ENCODE measurements at places on chromosomes 2 and 18.

GRCh38 chr18:45755934-45756333, 32.0 kb downstream of the SLC14A1 start:
- no peak for DNase-seq

DNA sequence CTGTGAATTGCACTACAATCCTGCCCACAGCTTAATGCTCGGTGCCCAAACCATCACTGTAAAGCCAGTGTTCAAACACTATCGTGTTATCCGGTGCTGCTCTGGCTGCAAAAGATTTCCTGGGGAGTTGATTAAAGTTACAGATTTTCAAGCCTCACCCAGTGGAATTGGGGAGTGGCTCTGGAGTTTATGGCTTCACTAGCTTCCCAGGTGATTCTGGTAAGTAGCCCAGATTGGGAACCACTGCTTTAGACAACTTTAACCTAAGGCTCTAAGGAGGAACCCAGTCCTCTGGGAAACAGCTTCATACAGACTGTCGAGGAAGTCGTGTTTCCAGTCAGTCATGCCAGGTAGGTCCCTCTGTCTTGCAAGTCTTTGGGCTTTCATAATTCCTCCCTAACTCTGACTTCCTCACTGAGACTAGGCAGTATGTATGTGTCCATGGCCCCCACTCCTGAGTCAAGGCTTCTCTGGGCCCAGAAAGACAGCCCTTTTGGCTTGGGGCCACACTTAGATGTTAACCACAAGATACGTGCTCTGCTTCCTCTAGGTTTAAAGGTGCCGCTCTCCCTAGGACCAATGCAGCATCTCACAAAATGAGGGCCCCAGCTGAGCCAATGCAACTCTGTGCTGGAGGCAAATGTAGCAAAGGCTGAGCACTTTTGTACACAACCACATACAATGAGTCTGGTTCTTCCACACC, 299.7 kb downstream of the PRKCE start:
- no peak for DNase-seq

DNA sequence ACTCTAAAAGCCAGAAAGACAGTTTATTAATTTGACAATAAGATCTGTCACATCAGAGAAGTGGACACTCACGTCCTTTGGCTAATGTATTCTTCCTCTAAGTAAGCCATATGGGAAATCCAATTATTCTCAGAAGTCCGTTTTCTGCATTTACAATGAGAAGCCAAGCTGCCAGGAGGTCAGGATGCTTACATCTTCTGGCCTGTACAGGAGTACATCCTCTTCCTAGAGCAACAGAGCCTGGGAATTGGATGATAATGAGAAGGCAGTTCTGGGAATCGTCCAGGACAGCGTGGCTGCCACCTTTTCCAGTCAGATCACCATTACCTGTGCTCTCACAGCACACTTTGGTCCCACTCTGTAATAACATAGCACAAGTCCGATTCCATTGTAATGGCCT, 5.2 kb downstream of the RAPGEF4 start:
- DNase-seq = no peak

- DNase-seq = no peak
These were observed 332.1 kb upstream of the FAM98A start for GRCh38 chr2:33931164-33931563.

GRCh38 chr2:183222751-183223150, 98.5 kb downstream of the NUP35 start:
- DNase-seq = no peak

- DNase-seq = no peak
These were observed 34.8 kb upstream of the NFATC1 start for GRCh38 chr18:79360933-79361332.

- no peak for DNase-seq
These were observed 160.8 kb downstream of the BCL2 start for GRCh38 chr18:63158676-63159291.

DNA sequence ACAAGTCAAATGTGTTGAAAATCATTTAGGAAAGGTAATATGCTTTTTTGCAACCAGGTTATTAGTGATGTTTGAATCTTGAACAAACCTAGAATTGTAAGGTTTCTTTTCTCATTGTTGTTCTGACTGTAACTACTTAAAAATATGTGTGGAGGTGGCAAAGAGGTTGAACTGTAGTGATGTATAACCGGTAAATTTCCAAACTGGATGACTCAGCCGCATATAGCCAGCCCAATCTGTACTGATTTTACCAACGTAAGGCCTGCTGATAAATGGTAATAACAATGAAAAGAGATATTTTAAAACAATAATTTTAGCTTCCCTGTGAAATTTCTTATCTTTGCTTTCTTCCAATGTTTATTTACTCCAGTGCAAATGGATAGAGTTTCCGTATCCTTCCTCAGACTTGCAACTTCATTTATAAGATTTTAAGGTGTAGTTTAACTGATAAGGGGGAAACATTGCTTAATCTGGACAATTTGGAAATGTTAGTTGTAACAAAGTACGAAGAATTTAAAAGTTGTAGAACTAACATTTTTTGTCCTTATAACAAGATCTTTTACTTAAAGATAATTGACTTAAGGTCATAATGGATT, 1170.4 kb upstream of the ZEB2 start:
- no peak for DNase-seq

- DNase-seq = no peak
These were observed 80.6 kb upstream of the UXS1 start for GRCh38 chr2:106274668-106275067.

DNA sequence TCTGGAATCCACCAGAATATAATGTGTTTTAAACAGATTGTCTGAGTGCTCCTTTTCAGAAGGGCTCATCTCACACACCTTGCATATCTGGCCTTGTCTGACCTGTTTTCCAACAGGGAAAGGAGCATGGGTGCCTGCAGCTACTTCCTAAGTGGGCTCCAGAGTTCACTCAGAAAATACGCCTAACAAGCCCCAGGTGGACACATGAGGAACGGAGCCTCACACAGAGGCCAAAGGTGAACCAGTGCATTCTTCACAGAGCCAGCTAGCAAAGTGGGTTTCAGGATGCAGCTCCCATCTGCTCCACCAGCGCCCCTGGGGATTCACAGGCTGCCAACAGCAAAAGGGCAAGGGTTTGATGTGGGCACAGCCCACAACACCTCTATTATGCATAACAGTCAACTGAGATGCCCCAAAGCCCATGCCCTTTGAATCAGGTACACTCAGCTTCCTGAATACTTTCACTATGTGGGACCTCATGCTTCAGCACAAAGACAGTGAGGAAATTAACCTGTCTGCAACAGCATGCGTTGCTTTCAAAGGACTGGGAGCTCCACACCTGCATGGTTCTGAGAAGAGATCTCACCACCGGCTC, 86.6 kb downstream of the CCBE1 start:
- DNase-seq = no peak

DNA sequence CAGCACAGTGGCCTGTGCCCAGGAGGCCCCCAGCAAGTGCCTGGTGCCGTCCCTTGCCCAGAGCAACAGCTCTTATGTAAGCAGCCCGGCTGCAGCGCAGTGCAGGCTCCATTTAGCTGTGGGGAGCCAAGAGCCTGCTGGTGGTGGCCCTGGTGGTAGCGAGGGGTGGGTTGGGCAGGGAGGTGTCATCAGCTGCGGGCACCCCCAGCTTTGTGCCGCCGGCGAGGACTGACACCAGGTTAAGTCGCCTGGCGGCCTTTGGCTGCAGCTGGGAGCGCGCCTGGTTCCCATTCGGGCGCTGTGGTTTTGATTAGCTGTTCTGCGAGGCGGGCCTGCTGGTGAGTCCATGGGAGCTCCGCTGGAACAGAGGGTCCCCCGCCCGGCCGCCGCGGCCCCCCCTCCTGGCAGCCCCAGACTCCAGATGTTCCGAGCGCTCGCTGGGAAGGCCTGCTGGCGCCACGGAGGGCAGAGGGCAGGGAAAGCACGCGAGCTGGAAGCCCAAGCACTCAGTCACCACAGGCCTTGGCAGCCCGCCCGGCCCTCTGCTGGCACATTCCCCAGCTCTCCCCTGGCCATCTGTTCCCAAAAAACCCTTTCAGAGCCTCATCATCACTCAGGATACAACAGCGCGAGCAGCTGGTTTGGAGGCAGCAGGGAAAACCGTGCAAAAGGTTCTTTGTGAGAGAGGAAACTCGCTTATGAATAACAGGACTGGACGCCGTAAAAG, 18.4 kb downstream of the ATOH8 start:
- no peak for DNase-seq

DNA sequence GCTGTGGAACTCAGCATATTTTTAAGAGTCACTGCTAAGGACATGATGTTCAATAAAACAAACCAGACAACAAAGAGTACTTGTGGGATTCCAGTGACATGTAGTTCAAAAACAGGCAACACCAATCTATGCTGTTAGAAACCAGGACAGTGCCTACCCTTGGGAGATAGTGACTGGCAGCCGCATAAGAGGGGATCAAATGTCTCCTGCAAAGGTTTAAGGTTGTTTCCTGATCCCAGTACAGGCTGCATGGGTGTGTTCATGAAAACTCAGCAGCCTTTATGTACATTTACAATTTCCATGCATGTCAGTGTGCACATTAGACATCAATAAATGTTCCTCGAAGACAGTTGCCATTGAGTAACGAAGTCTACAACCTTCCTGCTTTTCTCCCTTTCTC, 183.8 kb downstream of the PID1 start:
- DNase-seq = no peak

- DNase-seq = no peak
These were observed 2.4 kb upstream of the MAPRE3 start for GRCh38 chr2:26968001-26968400.

DNA sequence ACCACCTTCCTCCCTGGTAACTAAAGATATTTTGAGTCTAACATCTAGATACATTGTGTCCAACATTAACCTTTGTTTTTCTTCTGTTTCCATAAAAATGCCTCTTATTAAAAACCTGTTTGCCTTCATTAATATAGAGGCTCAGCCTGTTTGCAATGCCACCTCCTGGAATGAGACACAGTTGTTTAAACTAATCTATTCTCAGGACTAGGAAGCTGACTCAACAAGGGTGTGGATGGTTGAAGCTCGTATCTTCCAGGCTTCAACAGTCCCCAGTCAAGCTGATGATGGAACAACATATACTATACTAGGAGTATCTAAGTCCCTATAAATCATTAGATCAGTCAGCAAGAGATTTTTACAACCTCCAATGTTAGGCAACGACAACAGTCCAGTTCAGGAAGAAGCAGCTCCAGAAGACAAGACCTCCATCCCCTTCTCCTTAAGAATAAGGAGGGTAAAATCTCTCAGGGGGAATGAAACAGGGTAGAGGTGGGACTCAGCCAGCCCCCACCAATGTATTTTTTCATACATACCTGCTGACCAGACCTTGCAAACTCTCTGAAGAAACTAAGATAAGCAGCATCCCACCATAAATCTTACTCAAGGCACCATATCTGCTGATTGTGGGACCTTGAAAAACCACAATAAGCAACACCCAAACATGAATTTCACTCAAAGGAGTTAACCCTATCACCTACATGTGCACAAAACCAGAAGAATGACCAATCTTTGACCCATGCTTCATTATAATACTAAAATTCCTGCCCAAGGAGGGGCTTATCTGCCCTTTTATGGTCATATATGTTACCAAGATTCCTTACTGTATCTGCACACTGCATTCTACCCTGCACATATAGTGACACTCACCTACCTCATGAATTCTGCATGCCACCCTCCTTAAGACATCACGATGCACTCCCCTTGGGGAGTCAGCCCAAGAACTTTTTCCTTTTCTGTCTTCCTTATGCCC, 21.4 kb downstream of the ZNF24 start:
- no peak for DNase-seq

DNA sequence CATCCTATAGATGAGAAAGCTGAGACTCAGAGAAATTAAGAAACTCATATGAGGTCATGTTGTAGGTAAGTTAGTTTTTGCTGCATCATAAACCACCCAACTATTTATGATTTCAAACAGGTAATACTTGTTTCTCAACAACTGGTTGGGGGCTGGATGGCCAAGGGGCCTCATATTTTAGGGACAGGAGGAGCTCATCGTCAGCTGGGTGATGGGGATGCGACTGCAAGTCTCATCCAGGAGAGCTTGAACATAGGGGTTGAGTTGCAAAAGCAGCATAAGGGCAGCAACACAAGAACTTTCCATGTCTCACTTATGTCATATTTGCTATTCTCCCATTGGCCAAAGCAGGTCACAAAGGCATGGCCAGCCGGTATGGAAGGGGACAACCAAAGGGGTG, 3.6 kb upstream of the RNU2-63P start:
- no peak for DNase-seq

- no peak for DNase-seq
These were observed 67.2 kb upstream of the NABP1 start for GRCh38 chr2:191610756-191611155.

- no peak for DNase-seq
These were observed 20.8 kb downstream of the BAZ2B start for GRCh38 chr2:159595410-159596046.

GRCh38 chr18:23155537-23155936, 20.3 kb downstream of the CABLES1 start:
- no peak for DNase-seq

DNA sequence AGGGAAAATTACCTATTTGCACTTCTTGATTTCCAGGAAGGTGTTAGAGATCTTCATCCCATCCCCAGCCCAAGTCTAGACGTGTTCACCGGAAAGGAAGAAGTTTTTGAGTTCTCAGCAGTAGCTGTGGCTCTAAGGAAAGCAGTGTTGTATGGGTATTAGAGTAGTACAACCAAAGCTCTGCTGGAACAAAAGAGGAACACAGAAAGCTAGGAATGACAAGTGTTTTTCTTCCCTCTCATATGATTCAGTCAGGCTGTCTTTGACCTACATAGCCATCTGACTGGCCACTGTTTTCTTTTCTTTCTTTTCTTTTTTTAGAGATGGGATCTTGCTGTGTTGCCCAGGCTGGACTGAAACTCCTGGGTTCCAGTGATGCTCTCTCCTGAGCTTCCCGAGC, 82.7 kb upstream of the SLC39A10 start:
- DNase-seq = no peak

GRCh38 chr2:44810892-44811530, 130.5 kb upstream of the SIX3 start:
- DNase-seq = no peak

DNA sequence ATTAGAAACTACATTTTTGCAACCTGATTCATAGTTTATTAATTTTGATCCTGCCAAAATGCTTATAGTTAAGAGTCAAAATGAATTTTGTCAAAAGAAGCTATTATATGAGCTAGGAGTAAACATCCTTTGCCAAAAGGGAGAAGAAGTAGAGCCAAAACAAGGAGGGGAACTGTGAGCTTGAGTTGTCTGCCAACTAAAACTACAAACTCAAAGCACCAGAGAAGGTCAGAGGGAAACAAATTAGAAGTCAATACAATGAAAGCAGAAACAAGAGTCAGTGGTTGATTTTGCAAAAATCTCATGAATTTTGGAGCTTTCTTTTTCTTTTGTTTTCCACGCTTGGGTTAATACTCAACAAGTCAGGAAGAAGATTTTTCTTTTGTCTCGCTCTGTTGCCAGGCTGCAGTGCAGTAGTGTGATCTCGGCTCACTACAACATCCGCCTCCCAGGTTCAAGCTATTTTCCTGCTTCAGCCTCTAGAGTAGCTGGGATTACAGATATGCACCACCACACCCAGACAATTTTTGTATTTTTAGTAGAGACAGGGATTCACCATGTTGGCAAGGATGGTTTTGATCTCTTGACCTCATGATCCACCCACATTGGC, 508.5 kb downstream of the RIT2 start:
- no peak for DNase-seq
